EH (cell line): ENCODE measurements at places on chromosomes 5 and 9.
A peak's percentile ranks its signal among the peaks of the same experiment; 100 is the strongest.

DNA sequence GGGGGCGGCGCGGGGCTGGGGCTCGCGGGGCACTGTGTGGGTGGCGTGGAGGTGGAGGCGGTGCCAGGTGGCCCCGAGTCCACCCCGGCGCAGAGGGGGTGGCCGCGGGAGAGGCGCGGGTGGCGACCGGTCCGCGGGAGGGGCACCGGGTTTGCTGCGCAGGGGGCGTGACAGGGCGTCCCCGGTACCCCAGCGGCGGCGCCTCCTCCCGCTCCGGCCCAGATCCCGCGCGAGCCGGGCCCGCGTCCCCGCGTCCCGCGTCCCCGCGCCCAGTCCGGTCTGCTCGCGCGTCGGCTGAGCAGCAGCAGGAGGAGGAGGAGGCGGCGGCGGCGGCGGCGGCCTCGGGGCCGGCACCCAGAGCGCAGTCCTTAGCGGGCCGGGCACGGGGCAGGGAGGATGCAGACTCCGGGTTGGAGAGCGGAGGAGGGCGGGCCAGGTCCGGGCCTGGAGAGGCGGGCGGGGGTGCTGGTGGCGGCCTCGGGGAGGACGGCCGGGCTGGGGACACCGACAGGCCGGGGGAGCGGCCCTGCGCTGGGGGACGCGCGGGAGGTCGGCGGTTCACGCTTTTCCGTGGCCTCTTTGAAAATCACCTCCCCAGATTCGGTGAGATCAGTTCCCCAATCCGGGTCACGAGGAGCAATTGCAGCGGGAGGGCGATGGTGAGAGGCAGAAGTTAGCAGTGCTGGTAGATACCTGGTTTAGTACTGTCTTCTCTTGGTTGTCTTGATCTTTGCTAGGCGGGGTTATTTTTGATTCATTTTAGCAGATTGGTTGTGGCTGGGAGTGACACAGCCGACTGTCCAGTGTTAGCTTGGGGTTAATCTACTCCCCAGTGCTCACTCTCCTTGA, 1.7 kb downstream of the TRIO start:
- peak; percentile 86 for DNase-seq

DNA sequence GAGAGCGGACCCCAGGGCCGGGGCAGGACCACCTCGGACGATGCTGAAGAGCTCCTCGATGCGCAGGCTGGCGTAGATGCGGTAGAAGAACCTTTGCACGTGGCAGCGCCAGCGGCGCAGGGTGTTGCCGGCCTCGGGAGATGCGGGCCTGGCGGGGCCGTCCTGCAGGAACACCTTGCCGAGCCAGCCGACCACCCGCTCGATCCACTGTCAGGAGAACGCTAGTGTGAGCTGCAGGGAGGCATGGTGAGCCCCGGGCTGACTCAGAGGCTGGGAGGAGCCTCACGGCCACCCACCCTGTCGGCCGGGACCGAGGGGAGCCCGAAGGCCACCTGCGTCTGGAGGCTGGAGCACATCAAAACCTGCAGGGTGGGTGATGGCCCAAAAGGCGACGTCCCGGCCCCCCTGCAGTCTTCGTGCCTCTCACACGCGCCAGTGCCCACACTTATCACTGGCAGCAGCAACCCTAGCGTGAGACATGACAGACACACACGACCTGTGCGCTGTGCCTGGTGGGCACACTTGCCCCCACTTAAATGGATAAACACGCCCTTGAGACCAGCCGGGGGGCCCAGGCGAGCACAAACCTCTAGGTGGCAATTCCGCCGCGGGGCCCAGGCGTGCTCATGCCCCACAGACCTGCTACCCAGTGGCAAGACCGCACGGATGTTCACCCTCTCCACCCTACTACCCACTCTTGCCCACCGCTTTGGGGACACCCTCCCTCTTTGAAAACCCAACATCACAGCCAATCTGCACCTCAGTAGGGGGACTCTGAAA, 3.3 kb downstream of the ANAPC2 start:
- DNase-seq: no peak

GRCh38 chr5:68277431-68277830, 61.9 kb downstream of the PIK3R1 start:
- peak; percentile 72 for DNase-seq

DNA sequence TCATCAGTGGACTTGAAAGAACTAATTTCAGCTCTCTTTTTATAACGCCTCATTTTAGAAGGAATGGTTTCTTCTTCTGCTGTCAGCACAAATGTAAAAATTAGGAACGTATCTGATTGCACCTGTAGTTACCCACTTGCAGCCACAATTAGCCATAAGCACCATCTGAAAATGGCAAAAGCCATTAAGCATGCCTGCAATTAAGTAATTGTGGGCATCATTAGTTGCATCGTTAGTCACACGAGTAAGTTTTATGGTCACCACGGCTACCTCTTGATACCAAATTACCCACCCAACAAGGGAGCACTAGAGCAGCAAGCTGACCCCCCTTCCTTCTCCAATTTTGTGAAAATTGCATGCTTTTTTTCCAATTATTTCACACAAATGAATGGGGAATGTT, 25.8 kb upstream of the SLC44A1 start:
- no peak for DNase-seq

GRCh38 chr5:129971714-129972113, 67.4 kb downstream of the CHSY3 start:
- peak; percentile 57 for DNase-seq

GRCh38 chr9:130185490-130186031, 13.4 kb downstream of the NCS1 start:
- DNase-seq: peak; percentile 82

- DNase-seq: no peak
These were observed 24.6 kb upstream of the PTGER4 start for GRCh38 chr5:40655138-40655537.
